PC-9 (cell line): ENCODE measurements at places on chromosomes 5 and 9.

GRCh38 chr5:67971223-67971830 is 244.2 kb upstream of the PIK3R1 start:
- no peak for DNase-seq

- no peak for DNase-seq
These were observed 13.2 kb upstream of the ADGRD2 start for GRCh38 chr9:124437086-124437485.

DNA sequence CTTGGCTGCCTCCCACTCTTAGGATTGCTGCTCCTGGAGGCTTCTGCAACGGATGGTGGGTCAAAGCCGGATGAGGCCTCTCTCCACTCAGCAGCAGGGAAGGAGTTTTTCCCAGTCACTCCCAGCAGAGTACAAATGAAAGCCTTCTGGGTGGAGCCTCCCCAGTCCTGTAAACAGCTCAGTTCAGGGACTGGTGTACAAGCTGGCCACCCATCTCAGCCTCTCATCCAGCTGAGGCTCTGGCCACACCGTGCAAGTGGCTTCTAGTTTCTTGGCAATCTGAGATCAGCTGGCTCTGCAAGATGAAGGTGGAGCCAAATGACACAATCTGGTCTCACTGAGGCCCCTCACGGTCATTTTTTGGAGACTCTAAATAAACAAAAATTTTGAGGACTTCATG is 10.0 kb downstream of the GPX3 start:
- DNase-seq: no peak

DNA sequence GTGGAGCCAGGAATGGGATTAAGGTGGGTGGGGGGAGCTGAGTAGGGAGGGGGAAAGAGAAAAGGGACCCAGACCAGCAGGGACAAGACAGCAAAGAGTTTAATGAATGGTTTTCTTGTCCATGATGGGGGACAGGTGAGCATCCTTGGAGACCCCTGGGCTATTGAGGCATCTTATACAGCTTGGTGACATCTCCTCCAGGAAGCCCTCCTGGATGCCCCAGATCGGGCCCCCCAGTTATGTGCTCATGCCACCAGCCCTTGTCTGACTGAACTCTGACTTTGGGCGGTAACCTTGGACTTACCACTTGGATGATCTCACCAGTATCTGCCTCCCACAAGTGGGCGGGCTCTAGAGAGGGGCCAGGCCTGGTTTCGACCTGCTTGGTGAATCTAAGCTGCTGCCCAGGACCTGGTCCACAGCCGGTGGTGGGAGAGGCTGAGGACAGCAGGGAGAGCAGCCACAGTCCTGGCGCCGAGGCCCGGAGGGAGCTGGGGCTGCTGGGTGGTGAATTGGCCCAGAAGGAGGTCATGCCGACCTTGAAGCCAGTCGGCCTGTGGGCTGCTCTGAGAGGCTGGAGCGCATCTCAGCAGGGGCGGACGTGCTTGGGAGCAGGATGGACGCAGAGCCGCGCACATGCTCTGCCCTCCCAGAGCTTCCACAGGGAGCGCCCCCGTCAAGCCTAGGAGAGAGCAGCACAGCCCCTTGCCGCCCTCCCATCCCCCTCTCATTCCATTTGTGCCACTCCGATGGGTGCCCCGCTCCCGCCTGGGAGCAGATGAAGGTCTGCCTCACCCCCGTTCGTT is 36.2 kb downstream of the UNC5A start:
- DNase-seq: no peak

- DNase-seq: no peak
These were observed 700.5 kb upstream of the CDH10 start for GRCh38 chr5:25345240-25345771.

GRCh38 chr9:120109242-120109641 is 470.7 kb downstream of the CDK5RAP2 start:
- no peak for DNase-seq

DNA sequence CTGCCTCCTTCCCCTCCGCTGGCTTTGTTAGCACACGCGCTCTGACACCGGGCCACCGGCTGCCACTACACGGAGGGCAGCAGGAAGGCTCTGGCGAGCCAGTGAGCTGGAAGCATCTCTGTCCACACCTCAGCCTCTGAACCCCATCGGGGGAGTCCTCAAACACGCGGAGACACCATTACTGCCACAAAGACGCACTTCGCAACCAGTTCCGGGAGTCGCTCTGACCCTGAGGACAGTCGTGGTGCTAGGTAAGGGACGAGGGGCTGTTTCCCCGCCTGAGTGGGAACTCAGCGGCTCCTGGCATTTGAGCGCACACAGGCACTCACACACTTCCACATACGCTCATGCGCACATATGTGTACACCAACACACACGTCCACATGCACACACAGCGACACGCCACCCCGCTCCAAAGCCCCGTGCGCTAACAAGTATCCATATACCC is 160.0 kb downstream of the C9orf152 start:
- no peak for DNase-seq

DNA sequence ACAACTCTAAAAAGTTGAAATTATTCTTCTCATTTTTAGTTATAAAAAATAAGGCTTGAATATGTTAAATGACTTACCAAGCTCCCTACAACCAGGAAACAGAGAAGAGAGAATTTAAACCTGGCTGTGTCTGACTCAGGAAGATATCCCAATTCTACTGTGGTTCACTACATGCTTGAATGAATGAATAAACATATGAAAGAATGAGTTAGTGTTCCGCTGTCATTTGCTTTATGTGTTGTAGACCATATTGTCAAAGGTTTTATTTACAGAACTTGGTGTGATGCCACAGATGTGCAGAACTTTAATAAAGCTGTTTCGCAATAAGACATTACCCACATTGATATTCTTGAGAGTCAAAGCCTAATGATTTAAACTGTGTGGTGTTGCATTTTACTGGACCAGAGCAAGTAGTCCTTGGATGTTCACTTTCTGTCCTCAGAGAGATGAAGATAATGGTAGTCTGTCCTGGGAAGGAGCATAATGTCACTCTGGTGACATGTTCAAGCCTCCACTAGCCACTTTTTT is 313.2 kb downstream of the TRIM32 start:
- DNase-seq: no peak

DNA sequence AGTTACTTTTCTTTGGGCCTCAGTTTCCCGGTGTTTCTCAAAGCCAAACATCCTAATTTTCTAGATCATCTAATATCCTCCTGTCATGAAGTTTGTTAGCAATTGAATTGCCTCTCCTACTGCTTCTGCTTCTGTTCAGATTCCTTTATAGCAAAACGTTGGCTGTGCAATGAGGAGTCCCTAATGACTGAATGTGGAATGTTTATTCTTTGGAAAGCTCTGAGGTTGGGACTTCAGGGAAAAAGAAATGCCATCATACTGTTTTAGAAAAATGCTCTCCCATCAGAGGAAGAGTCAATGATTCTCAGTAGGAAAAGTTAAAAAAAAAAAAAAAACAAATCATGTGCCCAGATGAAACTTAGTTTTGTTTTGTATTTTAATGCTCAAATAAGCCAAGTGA is 268.7 kb upstream of the PAPPA start:
- no peak for DNase-seq

- no peak for DNase-seq
These were observed 271.8 kb downstream of the ZNF608 start for GRCh38 chr5:124474528-124475215.

GRCh38 chr9:130129432-130130061 is 42.7 kb upstream of the NCS1 start:
- no peak for DNase-seq

- no peak for DNase-seq
These were observed 38.0 kb downstream of the RIGI start for GRCh38 chr9:32487981-32488380.

DNA sequence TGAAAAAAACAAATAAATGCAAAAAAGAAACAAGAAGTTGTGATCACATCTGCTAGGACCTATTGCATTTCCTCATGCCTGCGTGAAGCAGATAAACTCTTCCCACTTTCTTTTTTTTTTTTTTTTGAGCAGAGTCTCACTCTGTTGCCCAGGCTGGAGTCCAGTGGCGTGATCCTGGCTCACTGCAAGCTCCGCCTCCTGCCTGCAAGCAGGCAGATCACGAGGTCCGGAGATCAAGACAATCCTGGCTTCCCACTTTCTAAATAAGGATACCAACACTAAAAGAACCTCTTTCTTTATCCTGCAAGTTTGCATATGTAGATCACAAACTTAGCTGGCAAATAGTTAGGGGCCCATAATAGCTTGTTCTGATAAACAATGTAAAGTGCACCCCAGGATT is 128.6 kb downstream of the ASTN2 start:
- DNase-seq: no peak

DNA sequence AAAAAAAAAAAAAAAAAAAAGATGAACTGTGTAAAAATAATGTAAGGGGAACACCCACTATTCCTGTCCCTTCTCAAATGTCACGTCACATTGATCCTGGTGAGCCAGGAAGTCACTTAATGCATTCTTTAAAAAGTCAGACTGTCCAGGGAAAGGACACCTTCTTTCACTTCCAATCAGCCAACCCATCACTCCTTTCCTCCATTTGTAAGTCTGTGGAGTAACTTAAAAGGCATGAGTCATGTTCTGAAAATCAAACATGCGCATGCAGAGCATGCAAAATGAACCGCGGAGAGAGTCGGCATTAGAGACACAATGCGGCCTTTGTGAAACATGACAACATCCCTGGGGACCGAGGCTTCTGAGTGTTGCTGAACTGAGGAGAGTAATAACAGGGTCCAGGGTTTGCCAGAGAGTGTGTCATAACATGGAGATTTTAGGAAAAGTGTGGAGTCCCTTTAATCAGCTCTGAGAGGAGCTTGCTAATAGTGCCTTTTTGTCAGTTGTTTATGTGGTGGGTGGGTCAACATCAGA is 77.6 kb upstream of the SEMA6A start:
- DNase-seq: no peak

- no peak for DNase-seq
These were observed 115.0 kb upstream of the CACNA1B start for GRCh38 chr9:137762414-137763061.

- no peak for DNase-seq
These were observed 57.1 kb upstream of the FSTL4 start for GRCh38 chr5:133669472-133669871.

GRCh38 chr9:127660886-127661741 is 45.7 kb upstream of the CFAP157 start:
- DNase-seq: no peak

DNA sequence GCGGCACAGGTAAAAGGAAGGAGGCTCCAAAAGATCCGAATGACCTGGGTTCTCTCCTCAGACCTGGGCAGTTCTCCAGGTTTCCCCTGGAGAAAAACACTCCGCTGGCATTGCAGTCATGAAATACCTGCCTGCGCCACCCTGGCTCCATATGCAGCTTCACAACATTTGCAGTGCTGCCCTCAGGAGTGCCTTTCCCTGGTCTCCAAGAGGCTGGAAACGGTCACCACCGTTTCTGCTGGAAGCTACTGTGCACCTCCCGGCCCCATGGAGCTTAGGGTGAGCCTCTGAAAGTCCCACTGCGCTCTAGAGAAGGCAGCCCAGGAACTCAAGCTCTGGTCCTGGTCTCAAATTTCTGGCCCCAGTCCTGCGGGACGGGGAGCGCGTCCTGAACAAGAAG is 670 bp downstream of the UGT3A1 start:
- DNase-seq: no peak

GRCh38 chr5:42948961-42949347 is 91.2 kb downstream of the ANXA2R start:
- no peak for DNase-seq
